ENCODE measurements at places on chromosomes 5 and 9.

- DNase-seq, result no peak
These were observed 26.7 kb upstream of the PSD2 start for GRCh38 chr5:139768807-139769465.

- DNase-seq, result no peak
These were observed 44.5 kb downstream of the CCDC125 start for GRCh38 chr5:69288069-69288468.

GRCh38 chr5:92864591-92864990 is 716.4 kb downstream of the NR2F1-AS1 start:
- DNase-seq, result no peak

DNA sequence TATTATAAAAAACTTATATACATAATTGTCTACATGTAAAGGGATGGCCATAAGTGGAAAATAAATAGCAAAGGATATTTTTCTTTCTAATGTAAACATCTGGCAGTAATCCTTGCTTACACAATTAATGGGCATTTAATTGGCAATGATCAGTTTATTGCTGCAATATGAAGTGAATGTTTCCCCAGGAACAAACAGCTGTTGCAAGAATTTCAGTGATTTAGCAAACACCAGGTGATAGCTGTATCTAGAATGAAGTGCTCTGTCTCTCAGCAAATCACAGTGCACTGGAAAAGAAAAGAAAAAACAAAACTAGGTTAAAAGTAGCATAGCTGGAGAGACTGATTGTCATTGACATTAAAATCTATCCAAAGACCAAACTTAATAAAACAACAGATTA is 594.5 kb upstream of the ARRDC3 start:
- DNase-seq, result no peak

DNA sequence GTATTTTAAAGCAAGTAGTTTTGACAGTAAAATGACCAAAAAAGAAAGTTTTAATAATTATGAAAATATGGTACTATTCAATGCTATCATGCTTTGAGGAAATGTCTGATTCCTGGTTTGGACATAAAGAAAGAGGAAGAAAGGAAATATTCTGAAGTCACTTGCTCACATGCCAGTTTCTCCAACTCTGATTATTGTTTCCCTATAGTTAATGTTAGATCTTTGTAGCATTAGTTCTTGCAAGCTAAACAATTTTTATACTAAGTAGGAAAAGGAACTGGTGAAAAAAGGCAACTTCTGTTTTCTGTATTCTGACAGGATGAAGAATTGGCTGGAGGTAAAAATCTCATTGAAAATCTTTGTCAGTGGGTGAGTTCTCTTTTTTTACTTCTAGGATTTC is 119.5 kb downstream of the YTHDC2 start:
- DNase-seq, result no peak

DNA sequence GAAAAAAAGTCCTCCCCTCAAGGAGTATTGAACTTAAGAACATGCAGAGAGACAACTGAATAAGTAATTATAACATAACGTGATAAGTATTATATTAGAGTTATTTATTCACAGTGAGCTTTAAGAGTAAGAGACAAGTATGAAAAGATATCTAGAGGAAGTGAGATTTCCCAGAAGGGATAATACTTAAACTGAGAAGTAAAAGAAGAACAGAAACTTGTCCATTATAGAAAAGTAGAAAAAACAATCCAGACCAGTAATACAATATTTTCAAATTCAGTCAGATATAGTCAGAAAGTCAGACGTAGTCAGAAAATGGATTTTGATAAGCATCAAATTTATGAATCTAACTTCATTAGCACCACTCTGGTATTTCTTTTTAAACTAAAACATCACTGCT is 613.0 kb upstream of the CCNG1 start:
- DNase-seq, result no peak

GRCh38 chr5:76801803-76802195 is 17.0 kb upstream of the F2RL1 start:
- DNase-seq, result no peak

DNA sequence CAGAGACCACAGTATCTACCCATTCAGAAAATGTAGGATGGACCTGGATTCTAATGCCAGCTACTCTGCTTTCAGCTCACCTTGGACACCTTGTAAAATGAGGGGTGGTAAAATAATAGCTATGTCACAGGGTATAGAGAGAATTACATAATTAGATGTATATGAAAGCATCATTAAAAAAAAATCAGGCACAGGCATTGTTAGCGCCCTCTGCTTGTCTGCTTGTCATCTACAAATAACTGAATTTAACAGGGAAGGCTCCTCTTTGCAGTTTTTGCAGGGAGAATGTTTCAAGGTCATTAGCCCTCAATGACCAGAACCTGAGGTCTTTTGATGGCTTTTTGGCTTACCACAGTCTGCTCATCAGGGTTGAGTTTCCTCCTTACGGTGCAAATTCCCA is 58.0 kb downstream of the GPR21 start:
- DNase-seq, result no peak

GRCh38 chr5:138077064-138077696 is 6.7 kb upstream of the WNT8A start:
- peak; percentile 56 for DNase-seq

GRCh38 chr9:36896296-36896695 is 137.8 kb downstream of the PAX5 start:
- no peak for DNase-seq

DNA sequence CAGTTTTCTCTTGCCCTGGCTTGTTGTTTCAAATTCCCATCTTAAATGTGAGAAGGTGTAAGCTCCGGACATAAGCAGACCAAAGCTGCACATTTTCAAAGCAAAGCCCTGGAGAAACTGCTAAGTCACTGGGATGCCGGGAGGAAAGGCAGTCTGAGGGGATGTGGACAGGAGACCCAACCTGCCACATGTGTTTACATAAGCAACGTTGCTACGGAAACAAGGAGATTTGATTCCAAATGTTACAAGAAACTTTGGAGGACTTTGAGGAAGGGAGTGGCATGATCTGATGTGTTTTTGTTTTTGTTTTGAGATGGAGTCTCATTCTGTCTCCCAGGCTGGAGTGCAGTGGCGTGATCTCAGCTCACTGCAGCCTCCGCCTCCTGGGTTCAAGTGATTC is 25.7 kb upstream of the INSYN2B start:
- no peak for DNase-seq

- no peak for DNase-seq
These were observed 110.8 kb downstream of the PCSK1 start for GRCh38 chr5:96322217-96322616.

GRCh38 chr5:173727839-173728778 is 111.7 kb upstream of the BOD1 start:
- DNase-seq, result no peak

- DNase-seq, result no peak
These were observed 14.3 kb downstream of the ZBTB34 start for GRCh38 chr9:126874546-126875314.

- peak; percentile 88 for DNase-seq
These were observed 493 bp upstream of the IL6ST start for GRCh38 chr5:55994998-55995914.

DNA sequence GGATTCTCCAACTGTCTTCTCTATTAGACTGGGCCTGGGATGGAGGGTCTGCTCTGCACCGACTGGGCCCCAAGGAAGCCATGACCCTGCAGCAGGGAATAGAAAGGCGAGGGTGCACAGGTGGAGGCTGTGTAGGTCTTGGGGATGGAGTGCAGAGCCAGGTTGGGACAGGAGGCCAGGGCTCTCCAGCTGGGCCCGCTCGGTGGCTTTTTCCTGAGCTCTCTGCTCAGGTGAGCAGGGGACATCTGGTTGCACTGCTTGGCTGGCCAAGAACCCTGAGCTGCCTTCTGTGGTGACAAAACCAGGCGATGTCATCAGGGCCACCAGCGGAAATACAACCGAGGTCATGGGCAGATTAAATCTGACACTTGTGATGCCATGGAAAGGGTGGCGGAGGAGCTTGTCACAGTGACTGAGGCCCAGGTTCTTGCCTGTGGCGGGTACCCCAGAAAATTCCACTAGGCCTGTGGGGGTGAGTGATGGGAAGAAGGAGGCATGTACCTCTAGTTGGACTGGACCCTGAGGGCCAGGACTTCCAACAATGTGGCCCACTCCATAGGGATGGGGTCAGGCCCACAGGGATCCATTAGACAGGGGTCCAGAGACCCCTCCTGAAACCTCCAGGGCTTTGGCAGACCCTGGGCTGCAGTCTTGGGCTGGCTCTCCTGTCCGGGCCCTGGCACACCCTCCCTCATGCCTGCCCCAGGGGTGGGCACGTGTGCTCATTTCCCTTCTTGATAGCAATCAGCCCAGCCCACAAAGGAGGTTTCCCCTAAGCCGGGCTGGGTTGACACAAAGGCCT is 4.4 kb upstream of the IL3 start:
- no peak for DNase-seq

GRCh38 chr5:81767938-81768337 is 17.0 kb upstream of the SSBP2 start:
- no peak for DNase-seq

- no peak for DNase-seq
These were observed 87.4 kb downstream of the LMX1B start for GRCh38 chr9:126700903-126701812.

- no peak for DNase-seq
These were observed 21.0 kb upstream of the SUSD3 start for GRCh38 chr9:93037476-93037971.

- DNase-seq, result no peak
These were observed 245.3 kb downstream of the BNC2 start for GRCh38 chr9:16625161-16625631.

DNA sequence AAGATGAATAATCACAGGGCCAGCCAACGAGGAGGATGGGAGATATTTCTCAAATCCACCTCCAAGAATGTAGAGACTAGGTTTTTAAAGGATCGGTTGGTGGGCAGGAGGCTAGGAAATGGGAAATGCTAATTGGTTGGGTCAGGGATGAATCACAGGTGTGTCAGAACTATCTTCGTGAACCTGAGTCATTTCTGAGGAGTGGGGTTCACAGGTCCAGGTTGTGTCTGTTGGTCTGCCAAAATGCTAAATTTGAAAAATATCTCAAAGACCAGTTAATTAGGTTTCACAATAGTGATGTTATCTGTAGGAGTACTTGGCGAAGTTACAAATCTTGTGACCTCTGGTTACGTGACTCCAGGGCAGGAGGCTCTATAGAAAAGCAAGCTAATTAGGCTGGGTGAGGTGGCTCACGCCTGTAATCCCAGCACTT is 2.6 kb upstream of the PLAA start:
- no peak for DNase-seq

GRCh38 chr5:81850501-81851357 is 99.8 kb upstream of the SSBP2 start:
- no peak for DNase-seq

DNA sequence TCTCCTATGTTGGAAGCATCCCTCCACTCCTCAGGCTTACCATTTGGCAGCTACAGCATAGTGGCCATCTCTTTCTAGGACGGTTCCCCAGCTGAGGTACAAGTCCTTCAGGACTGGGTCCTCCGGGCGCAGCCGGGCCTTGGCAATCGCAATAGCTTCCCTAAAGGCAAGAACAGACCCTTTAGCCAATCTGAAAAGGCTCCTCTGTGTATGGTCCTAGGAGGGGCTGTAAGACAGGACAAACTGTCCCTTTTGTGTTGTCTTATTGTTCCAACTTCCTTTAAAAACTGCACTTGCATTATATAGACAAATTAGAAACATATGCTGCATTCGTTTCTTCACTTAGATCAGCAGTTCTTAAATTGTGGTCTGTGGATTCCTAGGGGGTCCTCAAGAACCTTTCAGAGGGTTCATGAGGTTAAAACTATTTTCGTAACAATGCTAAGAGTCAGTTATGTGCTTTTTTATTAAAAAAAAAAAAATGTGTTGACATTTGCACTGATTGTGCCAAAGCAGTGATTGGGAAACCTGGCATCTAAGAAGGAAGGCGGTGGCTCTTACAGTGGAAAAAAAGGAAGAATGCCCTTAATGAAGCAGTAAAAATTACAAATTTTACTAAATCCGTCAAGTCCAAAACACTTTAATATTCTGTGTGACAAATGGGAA is 38.7 kb downstream of the GEMIN5 start:
- no peak for DNase-seq

GRCh38 chr5:33611877-33612276 is 171.1 kb downstream of the TARS1 start:
- no peak for DNase-seq

DNA sequence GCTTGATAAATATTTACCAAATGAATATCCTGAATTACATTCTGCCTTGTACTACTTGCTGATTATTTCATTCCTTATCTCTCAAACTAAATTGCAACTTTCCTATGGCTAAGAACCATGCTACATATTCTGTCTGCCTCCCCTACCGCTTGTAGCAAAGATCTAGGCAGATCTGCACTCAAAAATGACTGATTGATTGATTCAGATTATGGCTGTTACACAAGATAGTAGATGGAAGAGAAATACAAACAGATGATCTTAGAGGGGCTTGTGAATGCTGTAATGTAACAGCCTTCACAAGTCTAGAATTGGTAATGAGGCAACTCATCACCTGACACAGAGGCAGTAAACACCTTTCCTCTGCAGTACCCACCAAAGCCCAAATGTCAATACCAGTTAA is 446.1 kb downstream of the PRELID2 start:
- DNase-seq, result no peak

- DNase-seq, result no peak
These were observed 25.5 kb downstream of the MINAR2 start for GRCh38 chr5:129773376-129773775.

GRCh38 chr5:7662289-7662688 is 188.6 kb downstream of the CFAP90 start:
- DNase-seq, result no peak

- DNase-seq, result no peak
These were observed 288.1 kb downstream of the NNT start for GRCh38 chr5:43891112-43891511.

GRCh38 chr5:137442660-137443059 is 56.5 kb downstream of the SPOCK1 start:
- DNase-seq, result no peak

- DNase-seq, result no peak
These were observed 341.4 kb upstream of the PRR16 start for GRCh38 chr5:120122703-120123102.

- no peak for DNase-seq
These were observed 450.4 kb upstream of the NMUR2 start for GRCh38 chr5:152855441-152855840.

GRCh38 chr9:3993773-3994172 is 306.1 kb downstream of the GLIS3 start:
- no peak for DNase-seq

DNA sequence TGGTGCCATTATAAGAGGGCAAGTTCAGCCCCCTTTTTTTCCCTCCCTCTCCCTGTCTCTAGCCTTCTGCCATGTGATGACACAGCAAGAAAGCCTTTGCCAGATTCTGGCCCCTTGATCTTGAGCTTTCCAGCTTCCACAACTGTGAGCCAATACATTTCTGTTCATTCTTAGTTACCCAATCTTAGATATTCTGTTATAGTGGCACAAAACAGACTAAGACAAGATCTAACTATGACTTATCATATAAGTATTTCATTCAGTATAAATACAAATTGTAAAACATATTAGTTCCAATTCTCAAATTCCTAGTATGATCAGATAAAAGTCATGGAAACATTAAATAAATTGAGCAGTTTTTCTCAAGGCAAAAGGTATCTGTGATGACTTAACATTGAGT is 276.3 kb downstream of the COX7C start:
- DNase-seq, result no peak
